ENCODE measurements at places on chromosomes 5 and 9. TPM values are rescaled to one million over a fixed set of nuclear protein-coding genes. Genes with fewer than 3 reads are reported as not detected.

GRK6 gene
- 10.4 TPM for polyA plus RNA-seq

IFNK gene
- not detected for polyA plus RNA-seq

HSPB3 gene
- polyA plus RNA-seq = 3.2 TPM

SLC36A3 gene
- not detected for polyA plus RNA-seq

HARS1 gene
- polyA plus RNA-seq = 47.7 TPM

DNAI1 gene
- not detected for polyA plus RNA-seq

PCDHA9 gene
- polyA plus RNA-seq = not detected

FOXD4L4 gene
- 0.08 TPM for polyA plus RNA-seq

NIPSNAP3A gene
- 28.9 TPM for polyA plus RNA-seq

Data from esophagus (tissue), 2 donors.